Astrocyte of the hippocampus (primary cell): ENCODE measurements at places on chromosomes 12 and 14.
A peak's percentile ranks its signal among the peaks of the same experiment; 100 is the strongest.

DNA sequence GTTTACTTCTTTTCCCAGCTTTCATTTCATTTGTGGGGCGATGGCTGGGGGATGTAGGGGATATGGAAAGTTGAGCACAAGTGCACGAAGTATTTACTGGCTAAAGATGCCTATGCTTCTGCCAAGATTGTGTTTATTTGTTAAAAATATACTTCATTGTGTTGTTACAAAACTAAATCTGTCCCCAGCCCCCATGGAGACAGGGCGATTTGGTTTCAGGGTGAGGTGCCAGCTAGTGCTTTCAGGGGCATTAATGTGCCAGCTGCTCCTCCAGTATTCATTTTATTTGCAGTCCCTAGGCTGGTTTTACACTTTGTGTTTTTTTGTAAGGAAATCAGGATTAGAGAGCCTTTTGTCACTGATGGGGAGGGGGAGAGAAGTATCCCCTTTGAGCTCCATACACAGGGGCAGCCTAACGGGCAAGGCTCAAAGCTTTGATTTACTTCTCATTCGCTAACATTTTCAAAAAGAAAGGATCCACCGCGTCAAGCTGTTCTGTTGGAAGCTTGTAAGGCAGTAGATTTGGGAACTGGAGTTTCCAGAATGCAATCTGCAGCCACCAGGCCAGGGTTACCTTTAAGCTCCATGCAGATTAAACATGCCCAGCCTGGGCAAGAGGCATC lies 198.7 kb upstream of the PLEKHG7 start:
- DNase-seq = peak; percentile 5

GRCh38 chr12:90172524-90172923 lies 463.9 kb upstream of the ATP2B1 start:
- DNase-seq = no peak

DNA sequence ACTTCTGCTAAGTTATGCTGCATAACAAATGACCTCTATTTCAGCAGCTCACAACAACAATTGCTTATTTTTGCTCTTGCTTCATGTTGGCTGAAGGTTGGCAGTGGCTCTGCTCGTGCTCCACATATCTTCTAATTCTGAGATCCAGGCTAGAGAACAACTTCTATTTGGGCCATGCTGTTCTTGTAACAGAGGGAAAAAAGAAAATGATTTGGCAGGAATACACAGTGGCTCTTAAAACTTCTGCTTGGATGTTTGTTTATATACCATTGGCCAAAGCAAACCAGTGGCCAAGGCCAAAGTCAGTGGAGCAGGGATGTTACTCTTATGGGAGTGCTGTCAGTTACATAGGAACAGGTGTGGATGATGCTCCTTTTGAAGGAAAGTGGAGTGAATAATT lies 32.1 kb downstream of the GPHN start:
- DNase-seq = no peak

DNA sequence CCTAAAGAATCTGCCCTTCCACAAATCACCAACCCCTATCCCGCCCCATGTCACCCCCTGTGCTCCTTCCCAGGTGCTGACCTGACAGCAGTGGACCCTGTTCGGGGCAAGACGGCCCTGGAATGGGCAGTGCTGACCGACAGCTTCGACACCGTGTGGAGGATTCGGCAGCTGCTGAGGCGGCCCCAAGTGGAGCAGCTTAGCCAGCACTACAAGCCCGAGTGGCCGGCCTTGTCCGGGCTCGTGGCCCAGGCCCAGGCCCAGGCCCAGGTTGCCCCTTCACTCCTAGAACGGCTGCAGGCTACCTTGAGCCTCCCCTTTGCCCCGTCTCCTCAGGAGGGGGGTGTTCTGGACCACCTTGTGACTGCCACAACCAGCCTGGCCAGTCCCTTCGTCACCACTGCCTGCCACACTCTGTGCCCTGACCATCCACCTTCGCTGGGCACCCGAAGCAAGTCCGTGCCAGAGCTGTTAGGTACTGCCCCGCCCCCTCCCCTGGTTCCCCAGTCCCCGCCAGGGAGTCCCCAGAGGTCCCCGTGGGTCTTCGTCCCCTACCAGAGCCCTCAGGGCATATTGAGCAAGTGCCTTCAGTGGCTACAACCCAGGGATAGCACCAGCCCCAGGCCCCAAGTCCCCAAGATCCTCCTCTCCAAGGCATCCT lies 2.7 kb downstream of the ANKRD33 start:
- DNase-seq = no peak

- DNase-seq = no peak
These were observed 13.9 kb downstream of the PAX9 start for GRCh38 chr14:36675581-36675980.

- DNase-seq = peak; percentile 13
These were observed 117.3 kb upstream of the CAND1 start for GRCh38 chr12:67151886-67152285.

GRCh38 chr12:95339086-95339788 lies 121.6 kb downstream of the VEZT start:
- no peak for DNase-seq

- no peak for DNase-seq
These were observed 13.0 kb upstream of the TMTC2 start for GRCh38 chr12:82673698-82674097.
